ENCODE measurements at places on chromosomes 4 and X.

GRCh38 chrX:96474029-96474740 lies 210.5 kb upstream of the DIAPH2 start:
- no peak for DNase-seq

GRCh38 chrX:139828033-139828432 lies 104.8 kb downstream of the ATP11C start:
- DNase-seq: no peak

DNA sequence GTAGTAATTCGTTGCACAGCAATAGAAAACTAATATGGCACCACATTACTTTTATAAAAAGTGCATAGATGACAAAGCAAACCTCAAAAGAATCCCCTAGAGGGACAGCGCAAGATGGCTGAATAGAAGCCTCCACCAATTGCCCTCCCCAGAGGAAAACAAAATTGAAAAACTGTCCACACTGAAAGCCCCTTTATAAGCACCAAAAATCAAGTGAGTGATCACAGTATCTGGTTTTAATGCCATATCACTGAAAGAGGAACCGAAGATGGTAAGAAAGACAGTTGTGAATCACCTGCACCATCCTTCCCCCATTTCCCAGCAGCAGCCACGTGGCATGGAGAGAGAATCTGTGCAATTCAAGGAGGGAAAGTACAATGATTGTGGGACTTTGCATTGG lies 522.2 kb downstream of the GLUD2 start:
- DNase-seq: no peak

DNA sequence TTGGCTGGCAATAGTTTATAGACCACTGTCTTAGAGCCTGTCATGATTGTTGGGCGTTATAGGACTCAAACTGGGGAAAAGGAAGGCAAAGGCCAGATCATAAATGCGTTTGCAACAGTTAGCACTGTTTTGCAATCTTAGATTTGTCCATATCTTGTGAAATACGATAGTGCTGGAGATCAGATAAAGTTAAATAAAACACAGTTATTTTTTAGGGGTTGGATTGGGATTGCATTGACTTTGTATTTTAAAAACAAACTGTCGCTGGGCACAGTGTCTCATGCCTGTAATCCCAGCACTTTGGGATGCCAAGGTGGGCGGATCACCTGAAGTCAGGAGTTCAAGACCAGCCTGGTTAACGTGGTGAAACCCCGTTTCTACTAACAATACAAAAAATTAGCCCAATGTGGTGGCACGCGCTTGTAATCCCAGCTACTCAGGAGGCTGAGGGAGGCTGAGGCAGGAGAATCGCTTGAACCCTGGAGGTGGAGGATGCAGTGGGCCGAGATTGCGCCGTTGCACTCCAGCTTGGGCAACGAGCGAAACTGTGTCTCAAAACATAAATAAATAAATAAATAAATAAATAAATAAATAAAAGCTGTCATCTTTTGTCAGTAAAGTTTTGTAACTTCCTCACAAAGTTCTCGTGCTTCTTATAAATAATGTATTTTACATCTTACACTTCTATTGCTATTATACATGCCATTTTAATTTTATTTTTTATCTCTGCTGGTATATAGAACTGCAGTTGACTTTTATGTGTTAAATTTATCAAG lies 117.2 kb downstream of the KDM6A start:
- DNase-seq: no peak

GRCh38 chrX:129956765-129957164 lies 25.7 kb upstream of the BCORL1 start:
- DNase-seq: no peak

DNA sequence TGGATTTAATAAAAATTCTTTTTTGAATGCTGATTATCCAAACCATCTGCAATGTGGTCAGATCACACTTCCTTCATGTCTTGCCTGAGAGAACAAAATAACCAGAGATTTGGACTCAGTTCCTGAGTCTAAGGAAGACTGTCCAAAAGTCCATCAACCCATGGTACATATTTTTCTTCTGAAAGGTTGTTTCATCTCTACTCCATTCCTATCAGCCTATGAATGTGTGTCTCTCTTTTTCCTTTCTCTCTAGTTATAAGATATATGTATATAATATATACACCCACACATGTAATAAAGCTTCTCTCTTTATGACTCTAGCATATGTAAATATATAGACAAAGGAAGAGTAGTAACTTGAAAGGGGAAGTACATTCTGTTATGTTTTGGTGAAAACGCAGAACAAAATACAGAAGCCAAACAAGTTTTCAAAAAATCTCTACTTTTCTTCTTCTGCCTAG lies 226.9 kb downstream of the ARHGAP24 start:
- no peak for DNase-seq

DNA sequence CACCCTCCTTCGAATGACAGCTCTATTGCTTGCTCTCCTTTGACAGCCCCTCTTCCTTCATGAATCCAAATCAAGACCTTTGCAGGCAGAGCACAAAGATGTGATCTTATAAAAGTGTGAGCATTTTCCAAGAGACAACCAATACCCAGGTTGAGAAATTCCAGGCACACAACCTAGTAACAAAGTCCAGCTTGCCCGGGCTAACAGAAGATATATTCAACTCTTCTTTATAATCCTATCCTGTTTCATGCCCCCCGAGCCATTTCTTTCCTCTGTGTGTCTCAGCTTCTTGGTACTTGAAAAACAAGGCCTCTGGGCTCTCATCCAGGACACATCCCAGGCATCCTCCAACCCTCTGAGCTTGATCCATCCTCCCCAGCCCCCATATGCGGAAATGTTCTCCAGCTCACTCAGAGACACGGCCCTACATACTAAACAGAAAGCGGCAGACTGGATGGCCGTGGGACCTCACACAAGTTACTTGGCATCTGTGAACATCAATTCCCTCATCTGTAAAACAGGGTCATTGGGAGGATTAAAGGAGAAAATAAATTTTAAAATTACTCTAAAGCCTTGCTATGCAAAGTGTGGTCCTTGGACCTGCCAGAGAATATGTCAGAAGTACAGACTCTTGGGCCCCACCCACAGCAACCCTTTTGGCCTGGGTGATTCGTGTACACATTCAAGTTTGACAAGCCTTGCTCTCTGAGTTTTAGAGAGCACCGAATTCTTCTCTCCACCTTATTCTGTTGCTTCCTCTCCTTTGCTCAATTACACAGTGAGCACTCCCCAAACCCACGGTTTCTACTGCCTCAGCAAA lies 627.0 kb downstream of the BCOR start:
- no peak for DNase-seq

- DNase-seq: no peak
Measured at GRCh38 chr4:15738877-15739276, 36.0 kb downstream of the BST1 start.

GRCh38 chr4:39422247-39422646 lies 15.5 kb downstream of the KLB start:
- DNase-seq: no peak

DNA sequence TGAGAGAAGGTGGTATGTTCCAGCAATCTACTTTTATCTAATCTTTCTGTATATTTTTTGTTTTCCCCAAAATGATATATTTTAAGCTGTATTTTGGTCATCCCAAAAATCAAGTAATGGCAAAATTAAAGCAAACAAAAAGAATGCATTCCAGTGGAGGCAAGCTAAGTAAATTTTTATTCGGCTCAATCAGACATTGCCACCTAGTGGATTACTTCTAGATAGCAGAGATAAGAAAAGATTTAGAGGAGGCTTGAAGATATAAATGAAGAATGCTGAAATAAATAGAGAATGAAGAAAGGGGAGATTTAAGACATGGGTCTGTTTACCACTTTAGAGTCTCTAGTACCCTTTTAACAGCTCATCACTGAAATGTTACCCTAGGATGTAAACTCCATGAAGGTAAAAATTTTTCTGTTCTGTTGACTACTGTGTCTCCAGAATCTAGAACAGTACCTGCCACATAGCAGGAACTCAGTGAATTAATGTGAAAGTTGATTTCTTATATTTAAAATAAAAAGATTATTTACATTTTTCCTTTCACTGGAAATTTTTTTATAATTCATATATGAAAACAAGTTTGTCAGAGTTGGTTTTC lies 110.9 kb upstream of the ANK2 start:
- DNase-seq: peak; percentile 55

GRCh38 chr4:113781439-113782040 lies 20.0 kb upstream of the CAMK2D start:
- DNase-seq: peak; percentile 12

GRCh38 chr4:42519803-42520417 lies 122.6 kb downstream of the SHISA3 start:
- peak; percentile 15 for DNase-seq

- DNase-seq: no peak
Measured at GRCh38 chrX:153622661-153623309, 23.8 kb upstream of the CCNQ start.

DNA sequence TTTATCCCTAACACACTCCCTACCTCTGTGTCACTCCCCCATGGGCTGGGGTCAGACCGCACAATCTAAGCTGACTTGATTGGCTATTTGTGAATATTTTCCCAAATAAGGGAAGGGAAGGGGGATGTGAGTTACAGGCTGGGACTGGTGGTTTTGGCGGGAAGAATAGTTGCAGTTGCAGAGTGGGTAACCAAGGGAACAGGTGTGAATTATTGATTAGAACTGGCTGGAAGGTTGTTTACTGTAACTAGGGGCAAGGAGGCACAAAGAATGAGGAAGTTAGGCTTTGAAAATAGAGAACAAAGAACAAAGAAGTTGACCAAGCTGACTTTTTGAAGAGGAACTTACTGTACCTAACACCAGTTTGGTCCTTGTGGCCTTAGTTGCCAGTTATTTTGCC lies 88.0 kb upstream of the XAGE2 start:
- no peak for DNase-seq

- no peak for DNase-seq
Measured at GRCh38 chr4:113809311-113809710, 47.8 kb upstream of the CAMK2D start.

GRCh38 chr4:83875437-83875836 lies 339.5 kb downstream of the GPAT3 start:
- DNase-seq: no peak

GRCh38 chrX:12360383-12360782 lies 222.1 kb downstream of the FRMPD4 start:
- DNase-seq: no peak

GRCh38 chr4:17875402-17876070 lies 64.8 kb downstream of the NCAPG start:
- DNase-seq: no peak

GRCh38 chr4:81724925-81725329 lies 253.2 kb upstream of the RASGEF1B start:
- DNase-seq: peak; percentile 6

DNA sequence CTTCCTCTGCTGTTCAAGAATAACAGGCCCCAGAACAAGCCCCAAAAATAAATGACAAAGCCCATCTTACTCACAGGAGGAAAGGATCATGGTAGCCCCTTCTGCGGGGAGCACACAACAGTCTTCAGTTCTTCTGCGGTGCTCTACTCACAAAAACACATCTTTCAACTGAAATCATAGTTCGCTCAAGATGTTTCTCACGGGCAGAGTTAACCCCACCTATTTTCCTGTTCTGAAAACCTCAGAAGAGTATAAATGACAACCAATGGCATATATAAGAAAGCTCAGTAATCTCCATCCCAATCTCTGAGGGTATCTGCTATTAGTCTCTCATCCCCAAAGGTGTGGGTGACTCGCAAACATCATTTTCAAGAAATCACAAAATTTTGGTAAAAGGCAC lies at the start of gene TXK:
TSS of gene TXK (minus strand) at position 170 of the 400 bp plus-strand sequence. CDS start at position 90, 80 bp downstream.
- DNase-seq: no peak

DNA sequence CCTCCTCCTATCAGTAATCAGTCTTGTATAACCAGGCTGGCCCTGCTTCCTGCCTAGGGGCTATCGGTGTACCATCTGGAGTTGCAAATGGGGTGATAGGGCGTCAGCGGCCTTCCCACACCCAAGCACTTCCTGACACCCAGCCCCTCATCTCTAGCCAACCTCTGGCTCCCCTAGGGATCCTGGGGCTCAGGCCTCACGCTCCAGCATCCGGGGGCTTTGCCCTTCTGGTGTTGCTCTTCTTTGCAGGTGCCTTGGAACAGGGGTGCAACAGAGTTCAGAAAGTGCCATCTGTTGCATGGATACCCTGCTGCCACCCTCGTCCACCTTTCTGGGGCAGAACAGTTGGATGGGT lies 4.1 kb downstream of the IL9R start:
- no peak for DNase-seq

GRCh38 chr4:3340700-3341083 lies 47.9 kb downstream of the RGS12 start:
- DNase-seq: no peak

DNA sequence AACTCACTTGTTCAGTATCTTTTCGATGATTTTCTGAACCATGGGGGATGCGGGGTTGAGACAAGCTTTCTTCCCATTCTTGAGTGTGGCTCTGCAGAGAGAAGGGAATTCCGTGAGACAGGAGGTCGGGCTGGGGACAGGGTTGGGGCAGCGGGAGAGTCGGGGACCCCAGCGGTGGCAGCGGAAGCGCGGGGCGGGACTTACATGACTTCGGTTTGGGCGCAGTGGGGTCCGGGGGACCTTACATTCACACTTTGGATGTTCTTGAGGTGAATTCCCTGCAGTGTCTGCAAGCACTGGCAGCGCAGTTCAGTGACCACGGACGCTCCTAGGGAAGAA lies 434 bp downstream of the CXCL3 start:
- DNase-seq: no peak

GRCh38 chrX:105461016-105461415 lies 240.5 kb upstream of the TEX13A start:
- no peak for DNase-seq

DNA sequence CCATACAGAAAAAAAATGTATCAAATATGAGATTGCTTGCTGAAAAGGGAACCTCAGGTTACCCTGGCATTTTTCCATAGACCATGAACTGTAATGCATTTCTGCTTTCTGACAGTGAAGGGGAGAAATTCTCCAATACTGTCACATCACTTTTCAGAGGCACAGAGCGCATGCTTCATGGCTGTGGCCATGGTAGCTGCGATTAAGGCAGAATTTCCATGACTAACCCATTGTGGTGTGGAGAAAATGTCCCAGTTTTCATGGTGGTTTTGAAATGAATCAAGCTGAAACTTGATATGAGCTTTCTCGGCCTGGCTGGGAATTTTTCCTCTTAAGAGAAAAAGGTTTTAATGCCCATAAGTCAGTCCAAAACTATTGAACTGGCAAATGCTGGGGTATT lies 39.5 kb upstream of the MAP3K15 start:
- no peak for DNase-seq

- no peak for DNase-seq
Measured at GRCh38 chr4:54779476-54780148, 121.9 kb downstream of the KIT start.

DNA sequence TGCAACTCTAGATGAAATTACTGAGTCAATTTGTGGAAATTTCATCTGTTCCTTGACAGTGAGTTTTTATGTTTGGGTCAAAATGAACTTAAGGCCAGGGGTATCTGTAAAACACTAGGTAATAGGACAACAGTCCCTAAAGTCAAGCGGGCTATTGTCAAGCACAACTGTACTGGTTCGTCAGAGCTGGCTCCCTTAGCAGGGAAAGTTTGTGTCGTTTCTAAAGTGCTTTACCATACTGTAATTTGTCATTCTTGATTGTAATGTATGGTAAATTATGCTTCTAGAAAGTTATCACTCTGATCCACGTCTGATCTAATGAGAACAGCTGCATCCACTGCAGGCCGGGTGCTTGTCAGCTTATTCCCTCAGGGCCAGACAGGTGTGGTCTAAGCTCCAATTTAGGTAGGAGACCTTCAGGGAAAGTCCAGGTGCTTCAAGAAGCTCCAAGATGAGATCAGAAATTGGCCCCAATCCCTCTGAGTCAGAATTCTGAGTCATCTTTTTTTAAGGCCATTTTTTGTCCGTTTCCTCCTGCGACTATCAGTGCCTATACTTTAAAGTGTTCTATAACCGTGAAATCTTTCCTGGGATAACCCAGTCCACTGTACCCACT lies 92.2 kb downstream of the PALLD start:
- DNase-seq: no peak

- DNase-seq: no peak
Measured at GRCh38 chr4:20506827-20507226, 193.4 kb upstream of the PACRGL start.

GRCh38 chrX:10597871-10598270 lies 22.5 kb downstream of the MID1 start:
- DNase-seq: no peak
